NCI-H1105 treated with DMSO at 0.1 percent for 48 hours (cell line): ENCODE measurements at places on chromosomes 16 and 17.

- no peak for DNase-seq
These were observed 66.9 kb downstream of the SKAP1 start for GRCh38 chr17:48363161-48363560.

DNA sequence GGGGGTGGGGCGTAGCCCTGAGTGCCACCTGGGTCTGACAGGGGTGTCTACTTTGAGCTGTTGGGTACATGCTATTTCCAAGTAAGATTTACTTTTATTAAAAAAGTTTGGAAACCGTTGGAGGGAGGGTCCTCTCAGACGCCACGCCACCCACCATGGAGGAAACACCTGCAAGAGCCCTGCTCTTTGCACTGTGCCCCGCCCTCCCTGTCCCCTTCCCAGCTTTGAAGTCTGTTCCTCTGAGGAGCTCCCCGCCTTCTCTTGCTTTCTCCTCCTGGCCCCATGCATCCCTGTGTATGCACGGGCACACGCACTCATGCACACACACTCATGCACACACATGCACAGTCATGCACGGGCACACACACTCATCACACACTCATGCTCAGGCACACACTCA, 15.5 kb downstream of the ADGRG1 start:
- DNase-seq: no peak

- no peak for DNase-seq
These were observed 19.5 kb upstream of the SLC5A10 start for GRCh38 chr17:18932360-18933055.

GRCh38 chr17:74228306-74228978, 15.1 kb downstream of the TTYH2 start:
- DNase-seq: no peak

DNA sequence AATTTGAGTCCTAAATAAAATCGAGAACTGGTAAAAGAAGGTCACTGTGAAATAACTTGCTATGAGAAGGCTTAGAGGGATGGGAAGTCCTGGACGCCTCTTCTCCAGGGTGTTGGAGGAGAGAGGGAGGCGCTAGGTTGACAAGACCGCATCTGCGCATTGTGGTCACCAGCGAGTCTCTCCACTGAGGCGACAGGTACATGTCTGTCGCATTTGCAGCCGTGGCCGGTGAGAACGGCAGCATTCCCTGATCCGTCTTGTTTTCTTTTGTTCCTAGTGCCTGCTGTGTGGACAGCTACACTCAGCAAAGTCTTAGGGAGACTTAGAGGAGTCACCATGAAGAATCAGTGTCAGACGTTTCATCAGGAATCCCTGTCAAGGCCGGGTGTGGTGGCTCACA, 8.1 kb upstream of the ATP6V0C start:
- no peak for DNase-seq

DNA sequence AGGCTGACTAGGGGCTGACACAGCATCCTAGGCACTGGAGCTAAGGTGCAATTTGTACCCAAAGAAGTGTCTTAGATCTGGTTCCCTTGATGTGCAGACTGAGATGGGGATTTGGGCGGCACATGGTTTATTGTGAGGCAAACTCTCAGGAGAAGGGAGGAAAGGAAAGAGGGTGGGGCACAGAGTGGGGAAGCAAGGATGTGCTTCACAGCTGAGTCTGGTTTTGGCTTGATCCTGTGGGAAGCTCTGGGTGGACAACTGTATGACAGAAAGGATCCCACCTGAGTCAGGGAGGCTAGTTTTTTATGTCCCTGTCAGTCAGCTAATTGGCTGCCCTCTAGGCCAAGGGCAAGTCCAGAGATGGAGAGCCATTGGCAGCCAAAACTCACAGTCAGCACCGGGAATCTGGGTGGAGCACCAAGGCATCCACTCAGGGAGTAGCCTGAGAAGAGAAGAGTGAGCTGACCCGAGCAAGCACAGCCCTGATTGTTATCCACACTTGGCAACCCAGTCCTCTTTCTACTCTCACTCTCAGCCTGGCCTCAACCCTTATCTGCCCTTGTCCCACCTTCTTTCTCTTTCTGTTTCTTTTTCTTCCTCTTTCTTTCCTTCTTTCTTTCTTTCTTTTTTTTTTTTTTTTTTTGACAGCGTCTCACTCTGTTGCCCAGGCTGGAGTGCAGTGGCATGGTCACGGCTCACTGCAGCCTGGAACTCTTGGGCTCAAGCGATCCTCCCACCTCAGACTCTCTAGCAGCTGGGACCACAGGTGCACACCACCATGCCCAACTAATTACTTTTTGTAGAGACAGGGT, 12.0 kb downstream of the ARL4D start:
- no peak for DNase-seq

GRCh38 chr16:23293016-23293415, 9.1 kb upstream of the SCNN1B start:
- DNase-seq: no peak

DNA sequence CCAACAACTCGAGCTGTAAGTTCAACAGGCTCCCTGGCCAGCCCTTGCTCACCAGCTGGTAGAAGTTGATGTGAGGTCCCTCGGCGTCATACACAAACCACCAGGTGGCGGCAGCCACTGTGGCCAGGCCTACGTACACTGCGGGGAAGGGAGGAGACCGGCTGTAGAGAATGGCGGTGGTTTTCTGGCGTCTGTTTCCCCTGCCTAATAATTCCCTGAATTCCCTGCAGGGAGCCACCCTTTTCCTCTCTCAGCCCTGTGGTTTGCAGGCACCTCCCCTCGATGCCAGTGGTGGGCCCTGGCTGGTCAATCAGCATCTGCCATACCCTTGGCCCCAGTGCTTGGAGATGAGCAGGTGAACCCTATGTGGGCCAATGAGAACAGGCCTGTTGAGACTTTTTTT, 18.9 kb upstream of the P2RX1 start:
- peak; percentile 8 for DNase-seq

DNA sequence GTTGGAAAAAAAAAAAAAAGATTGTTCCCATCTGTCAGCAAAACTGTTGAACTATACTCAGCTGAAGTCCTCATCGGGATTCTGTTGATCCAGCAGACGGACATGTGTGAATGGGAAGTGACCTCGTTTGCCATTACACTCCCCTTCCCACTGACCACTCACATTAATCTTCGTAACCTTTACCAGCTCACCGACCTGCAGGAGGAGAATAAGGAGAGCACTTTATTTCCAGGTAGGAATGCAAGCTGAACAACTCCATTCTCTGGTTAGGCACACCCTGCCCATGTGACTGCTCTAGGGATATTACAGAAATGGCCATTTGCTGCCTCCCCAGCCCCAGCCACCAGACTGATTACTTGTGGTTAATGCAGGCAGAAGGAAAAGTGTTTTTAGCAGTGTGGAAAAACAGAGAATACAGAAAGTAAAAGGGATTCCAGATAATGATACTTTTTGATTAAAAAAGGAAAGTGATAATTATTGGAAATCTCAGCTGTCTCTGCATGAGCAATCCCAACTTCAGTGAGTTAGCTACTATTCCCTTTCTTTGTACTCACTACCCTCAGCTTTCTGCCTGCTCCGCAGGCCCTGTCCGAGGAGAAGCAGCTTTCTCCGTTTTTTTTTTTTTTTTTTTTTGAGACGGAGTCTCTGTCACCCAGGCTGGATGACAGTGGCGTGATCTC, 23.6 kb upstream of the YWHAE start:
- no peak for DNase-seq

DNA sequence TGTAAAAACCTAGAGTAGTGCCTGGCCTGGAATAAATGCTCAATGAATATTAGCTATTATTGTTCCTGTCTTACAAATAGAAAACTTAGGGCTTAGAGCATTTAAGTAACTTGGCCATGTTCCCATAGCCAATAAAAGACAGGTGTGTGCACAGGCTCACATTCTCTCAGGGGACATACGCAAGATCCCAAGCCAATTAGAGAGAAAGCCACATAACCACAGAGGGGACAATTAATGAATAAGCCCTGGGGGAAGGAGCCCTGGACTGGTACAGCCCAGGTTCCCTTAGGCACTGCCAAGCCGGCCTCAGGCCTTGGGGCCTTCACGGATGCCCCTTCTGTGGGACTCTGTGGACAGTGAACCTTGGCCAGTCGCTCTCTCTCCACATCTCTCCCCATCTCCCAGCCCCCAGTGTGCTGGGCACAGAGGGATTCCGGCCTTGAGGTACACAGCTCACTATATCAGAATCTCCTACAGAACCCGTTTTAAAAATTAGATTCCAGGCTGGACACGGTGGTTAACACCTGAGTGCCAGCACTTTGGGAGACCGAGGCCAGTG, 27.3 kb upstream of the ABCC12 start:
- DNase-seq: peak; percentile 95

GRCh38 chr16:53504665-53505064, 1.7 kb upstream of the AKTIP start:
- no peak for DNase-seq

- DNase-seq: no peak
These were observed 160.3 kb downstream of the HS3ST3B1 start for GRCh38 chr17:14461227-14461548.

- DNase-seq: no peak
These were observed 23.3 kb downstream of the PHF12 start for GRCh38 chr17:28928061-28928460.

GRCh38 chr17:44655983-44656710, at the start of gene MEIOC:
Gene MEIOC, plus strand, starts transcription at chr17:44656468. Its CDS starts 146 bp downstream, at chr17:44656614.
- DNase-seq: peak; percentile 12

DNA sequence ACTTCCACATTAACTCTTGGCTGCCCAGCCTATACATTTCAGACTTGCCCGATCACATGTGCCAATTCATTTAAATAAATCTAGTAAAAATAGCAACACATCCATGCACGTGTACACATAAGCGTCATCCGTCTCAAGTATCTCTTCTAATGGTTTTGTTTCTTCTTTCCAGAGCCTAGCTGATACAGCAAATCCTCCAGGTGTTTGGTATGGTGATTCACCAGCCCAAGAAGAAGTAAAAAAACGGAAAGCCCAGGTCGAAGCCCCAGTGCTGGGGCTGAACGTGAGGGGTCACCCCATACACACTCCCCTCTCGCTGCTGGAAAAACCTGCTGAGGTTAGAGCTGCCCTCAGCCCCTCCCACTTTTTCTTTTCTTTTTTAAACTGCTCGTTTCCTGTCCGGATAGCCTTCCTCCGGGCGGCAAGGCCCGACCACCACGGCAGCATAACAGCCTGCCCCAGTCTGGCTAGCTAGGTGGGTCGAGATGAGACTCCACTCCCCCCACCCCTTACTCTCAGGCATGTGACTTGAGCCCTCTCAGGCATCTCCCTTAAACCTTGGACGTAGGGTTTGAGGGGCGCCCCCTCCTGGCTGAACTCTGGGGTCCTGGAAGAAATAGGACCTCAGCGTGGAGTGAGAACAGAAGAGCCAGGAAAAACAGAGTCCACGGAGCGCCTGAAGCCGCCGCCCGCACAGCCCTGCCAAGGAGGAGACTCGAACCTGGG, 13.9 kb upstream of the OR1F1 start:
- no peak for DNase-seq

DNA sequence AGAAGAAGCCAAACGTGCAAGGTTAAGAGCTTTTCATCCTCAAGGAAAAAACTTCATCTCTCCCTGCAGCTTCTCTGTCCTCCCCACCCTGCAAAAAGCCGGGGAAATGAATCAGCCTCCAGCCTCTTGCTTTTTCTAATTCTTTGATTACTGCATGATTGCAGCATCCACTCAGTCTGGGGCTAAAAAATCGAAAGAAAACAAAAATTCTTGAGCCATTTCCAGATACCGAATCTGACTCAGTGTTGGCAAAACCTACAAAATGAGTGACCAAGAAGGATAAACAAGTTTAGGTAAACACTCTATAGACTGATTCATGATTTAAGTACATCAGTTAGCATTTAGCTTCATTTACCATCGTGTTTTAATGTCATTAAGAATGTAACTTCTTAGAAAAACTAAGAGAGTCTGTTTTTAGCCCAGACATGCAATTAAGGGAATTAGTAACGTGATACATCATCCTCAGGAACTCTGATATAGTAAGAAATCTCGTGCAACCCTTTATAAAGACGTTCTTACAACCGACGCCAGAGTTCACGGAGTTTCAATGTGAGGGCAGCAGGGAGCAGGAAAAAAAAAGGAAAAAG, 287.3 kb upstream of the FOXF1 start:
- DNase-seq: no peak

DNA sequence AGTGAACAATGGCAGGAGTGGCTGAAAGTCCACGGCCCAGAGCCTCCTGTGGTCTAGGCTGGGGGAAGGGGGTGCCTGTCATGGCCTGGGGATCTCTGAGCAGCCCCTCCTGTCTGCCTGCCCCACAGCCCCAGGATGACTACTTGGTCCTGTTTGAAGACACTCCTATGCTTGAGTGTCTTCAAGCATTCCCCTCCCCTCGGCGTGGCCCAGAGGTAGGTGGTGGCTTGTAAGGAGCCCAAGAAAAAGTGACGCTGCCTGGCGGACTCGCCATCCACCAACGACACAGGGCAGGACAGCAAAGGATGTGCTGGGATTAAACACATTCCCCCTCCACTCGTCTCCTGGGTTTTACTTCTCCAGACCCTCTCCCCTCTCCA, 5.7 kb downstream of the SULT1A1 start:
- DNase-seq: no peak

DNA sequence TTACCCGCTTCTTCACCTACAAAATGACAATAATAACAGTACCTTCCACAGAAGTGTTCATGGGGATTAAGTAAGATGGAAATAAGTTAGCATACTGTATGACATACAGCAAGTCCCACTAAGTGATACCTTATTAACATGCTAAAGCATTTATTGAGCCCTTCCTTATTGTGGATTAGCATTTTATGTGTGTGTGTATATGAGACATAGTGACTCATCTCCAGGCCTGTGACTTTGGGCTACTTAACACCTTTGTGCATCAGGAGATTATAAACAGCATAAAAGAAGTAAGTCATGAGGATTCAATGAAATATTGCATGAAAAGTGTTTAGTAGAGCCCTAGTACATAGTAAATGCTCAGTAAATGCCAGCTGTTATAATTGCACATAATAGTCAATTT, 52.9 kb downstream of the CA10 start:
- DNase-seq: no peak

GRCh38 chr17:32928586-32929535, 908 bp downstream of the TMEM98 start:
- DNase-seq: peak; percentile 11

DNA sequence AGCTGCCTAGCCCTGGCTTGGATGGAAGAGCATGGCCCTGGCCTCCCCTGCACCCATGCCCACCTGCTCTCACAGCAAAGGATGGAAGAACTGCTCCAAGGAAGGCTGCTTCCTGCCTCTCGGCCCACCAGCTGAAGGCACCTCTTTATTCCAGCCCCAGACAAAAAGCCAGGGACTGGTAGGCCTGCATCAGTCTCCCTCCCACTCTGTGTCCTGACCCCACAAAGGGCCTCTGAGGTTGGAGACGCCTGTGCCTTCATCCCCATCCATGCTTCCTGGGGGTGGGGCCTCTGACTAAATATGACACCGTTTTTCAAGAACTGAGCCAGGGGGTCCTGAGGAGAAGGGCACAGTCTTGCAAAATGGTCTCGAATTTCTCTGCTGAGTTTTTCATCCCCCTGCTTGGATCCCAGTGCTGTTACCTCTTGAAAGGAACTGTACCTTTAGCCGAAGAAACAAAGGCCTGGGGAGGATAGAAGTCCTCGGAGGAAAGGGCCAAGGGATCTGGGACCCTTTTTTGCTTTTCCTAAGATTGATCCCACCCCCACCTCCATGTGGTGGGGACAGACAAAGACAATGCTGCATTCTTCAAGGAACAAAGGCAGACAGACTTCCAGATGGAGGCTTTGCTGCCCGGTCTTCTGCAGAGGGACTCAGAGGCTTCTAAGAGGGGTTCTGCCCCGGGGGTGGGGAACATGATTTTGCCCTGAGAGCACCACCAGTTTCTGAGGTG, 5.2 kb downstream of the C17orf50 start:
- no peak for DNase-seq
